Kidney (tissue), 22 donors: ENCODE measurements at places on chromosomes 5 and 9. TPM values are rescaled to one million over a fixed set of nuclear protein-coding genes. Genes with fewer than 3 reads are reported as not detected.

DNA sequence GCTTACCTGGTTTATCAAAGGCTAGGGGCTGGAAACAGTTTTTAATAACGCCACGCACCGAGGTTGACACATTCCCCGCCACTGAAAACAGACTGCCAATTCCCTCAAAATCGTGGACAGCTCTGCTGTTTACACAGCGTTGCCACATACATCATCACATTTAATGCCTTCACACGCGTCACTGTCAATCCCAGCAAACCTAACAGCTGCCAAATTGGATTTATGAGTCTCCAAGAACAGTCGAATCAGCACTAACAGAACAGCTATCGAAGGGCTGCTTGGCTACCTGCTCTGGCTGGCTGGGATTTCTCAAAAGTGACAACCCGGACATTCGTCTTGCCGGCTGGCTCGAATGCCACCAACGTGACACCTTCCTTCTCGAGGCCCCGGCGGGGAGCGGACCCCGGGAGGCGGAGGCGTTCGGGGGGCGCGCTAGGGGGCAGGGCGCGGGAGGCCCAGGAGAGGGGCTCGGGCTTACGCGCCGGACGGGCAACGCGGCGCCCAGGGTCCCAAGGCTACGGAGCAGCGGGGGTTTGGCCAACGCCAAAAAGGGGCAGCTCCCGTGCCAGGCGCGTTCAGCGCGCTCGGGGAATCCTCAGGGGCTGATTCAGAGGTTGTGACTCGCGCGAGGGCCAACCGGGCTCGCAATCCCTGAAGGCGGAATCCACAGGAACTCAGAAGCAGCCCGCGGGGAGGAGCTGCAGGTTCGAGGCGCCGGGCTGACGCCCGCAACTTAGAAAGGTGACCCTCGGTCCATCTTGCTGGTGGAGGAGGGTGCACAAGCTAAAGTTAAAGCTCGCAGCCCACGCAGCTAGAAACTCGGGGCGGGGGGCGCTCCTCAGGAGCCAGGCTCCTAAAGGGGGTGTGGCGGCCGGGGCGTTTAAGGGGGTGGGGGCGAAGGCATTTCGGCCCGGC is 1.2 kb downstream of the CDC14B start:
- DNase-seq: peak; percentile 66
- peak overlapping the region; percentile 59 for H3K4me3 ChIP-seq
- peak overlapping the region; percentile 69 for H3K27ac ChIP-seq
- H3K27me3 ChIP-seq: no peaks in the 10 kb centered on the region

DNA sequence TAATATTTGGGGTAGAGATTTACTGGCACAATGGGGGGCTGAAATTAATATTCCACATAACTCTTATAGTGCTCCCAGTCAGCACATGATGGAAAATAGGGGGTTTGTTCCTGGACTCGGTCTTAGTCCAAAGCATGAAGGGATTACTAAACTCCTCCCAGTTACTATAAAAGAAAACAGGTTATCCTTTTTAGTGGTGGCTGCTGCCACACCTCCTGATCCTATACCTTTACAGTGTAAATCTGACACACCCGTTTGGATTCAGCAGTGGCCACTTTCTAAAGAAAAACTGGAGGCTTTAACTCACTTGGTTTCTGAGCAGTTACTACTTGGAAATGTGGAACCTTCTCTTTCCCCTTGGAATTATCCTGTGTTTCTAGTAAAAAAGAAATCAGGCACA is 572.9 kb upstream of the PTGER4 start:
- DNase-seq: no peak
- H3K27ac ChIP-seq: no peak overlapping the region
- H3K36me3 ChIP-seq: no peaks in the 10 kb centered on the region
- H3K4me1 ChIP-seq: no peaks in the 10 kb centered on the region
- no peak overlapping the region for H3K4me3 ChIP-seq
- H3K27me3 ChIP-seq: no peaks in the 10 kb centered on the region

- no peak overlapping the region for H3K27ac ChIP-seq
- peaks cover 21% of the 10 kb centered on the region for H3K27me3 ChIP-seq
- no peaks in the 10 kb centered on the region for H3K4me1 ChIP-seq
Measured at GRCh38 chr5:93611976-93612854, 29.2 kb downstream of the NR2F1 start.

DNA sequence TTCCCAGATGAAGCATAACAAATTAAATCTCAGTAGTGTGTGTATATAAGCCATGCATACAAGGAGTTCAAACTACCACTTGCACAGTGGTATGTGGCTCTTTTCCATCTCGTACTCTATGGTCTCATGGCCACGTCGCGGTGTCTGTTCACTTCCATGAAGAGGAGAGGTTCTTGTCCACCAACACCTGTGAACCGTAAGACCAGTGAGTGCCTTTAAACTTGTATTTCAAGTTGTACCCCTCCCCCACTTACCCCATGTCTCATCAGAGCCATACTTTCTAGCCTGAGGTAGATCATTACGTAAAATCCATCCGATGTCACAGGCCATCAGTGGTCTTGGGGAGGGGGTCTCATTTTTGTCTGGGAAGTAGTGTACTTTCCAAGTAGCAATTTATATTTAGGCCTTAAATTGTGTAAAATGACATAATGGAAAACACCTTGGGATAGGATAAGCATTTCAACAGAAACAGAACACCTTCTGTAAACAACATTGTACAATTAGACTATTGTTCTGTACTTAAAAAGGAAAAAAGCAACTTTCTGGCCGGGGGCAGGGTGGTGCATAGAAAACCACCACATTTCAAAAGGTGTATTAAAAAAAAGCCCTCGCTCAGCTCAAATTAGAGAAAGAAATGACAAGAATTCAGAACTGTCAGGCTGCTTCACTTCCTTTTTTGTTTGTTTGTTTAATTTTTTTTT is 163.0 kb downstream of the SMARCA2 start:
- H3K27ac ChIP-seq: no peak overlapping the region
- DNase-seq: no peak
- no peaks in the 10 kb centered on the region for H3K27me3 ChIP-seq
- H3K36me3 ChIP-seq: peaks cover 3% of the 10 kb centered on the region

GRCh38 chr5:6831678-6832671 is 118.7 kb downstream of the TENT4A start:
- H3K36me3 ChIP-seq: no peaks in the 10 kb centered on the region
- no peak overlapping the region for H3K4me3 ChIP-seq
- H3K27me3 ChIP-seq: no peaks in the 10 kb centered on the region
- H3K27ac ChIP-seq: no peak overlapping the region
- no peaks in the 10 kb centered on the region for H3K4me1 ChIP-seq

DNA sequence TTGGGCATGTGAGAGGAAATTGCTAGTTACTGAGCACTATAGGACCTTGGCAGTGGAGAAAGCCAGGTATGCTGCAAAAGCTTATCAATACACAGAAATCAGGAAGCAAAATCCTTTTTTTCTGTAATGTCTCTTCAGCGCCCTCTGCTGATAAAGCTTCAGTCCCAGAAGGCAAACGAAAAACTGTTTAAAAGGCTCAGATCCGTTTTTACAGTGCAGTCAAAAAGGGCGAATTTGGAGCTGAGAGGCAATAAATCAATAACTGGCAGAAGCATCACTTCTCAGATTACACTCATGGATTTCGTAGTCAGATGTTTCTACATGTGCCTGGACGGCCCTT is 1.1 kb upstream of the MAN2A1 start:
- peak overlapping the region; percentile 77 for H3K4me3 ChIP-seq
- peaks cover 6% of the 10 kb centered on the region for H3K4me1 ChIP-seq
- no peaks in the 10 kb centered on the region for H3K27me3 ChIP-seq
- no peaks in the 10 kb centered on the region for H3K36me3 ChIP-seq
- peak overlapping the region; percentile 97 for H3K27ac ChIP-seq
- no peak for DNase-seq

DNA sequence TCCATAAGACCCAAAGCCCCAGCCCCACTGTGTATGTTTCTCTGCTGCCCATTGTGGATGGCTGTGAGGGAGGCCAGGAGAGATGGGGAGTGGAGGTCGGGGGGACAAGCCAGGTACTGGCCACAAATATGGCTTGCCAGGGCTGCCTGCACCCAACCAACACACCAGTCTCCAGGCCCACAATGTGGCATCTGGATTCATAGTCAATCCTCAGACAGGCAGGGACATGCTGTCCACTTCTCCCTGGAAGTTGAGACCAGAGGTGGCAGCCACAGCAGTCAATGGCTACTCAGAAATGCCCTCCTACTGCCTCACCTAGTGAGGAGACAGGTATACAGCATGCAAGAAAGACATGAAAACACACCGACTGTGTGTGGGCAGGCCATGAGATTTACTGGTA is 61.2 kb upstream of the SLC25A51 start:
- no peaks in the 10 kb centered on the region for H3K36me3 ChIP-seq
- H3K27me3 ChIP-seq: no peaks in the 10 kb centered on the region
- H3K4me1 ChIP-seq: peaks cover 6% of the 10 kb centered on the region

- DNase-seq: no peak
- no peaks in the 10 kb centered on the region for H3K27me3 ChIP-seq
- H3K27ac ChIP-seq: no peak overlapping the region
- H3K4me3 ChIP-seq: no peak overlapping the region
- peaks cover 12% of the 10 kb centered on the region for H3K4me1 ChIP-seq
Measured at GRCh38 chr5:149809931-149810691, 80.0 kb downstream of the PPARGC1B start.

The MRPL36 gene
- total RNA-seq: 29.6 TPM

The UBLCP1 gene
- 25.1 TPM for total RNA-seq

The PNPLA7 gene
- total RNA-seq: 9.6 TPM
